NB4 (cell line): ENCODE measurements at places on chromosomes 2 and 18.

GRCh38 chr18:48922226-48922800, 28.5 kb downstream of the SMAD7 start:
- DNase-seq, result no peak

GRCh38 chr2:11502740-11503292, 31.0 kb upstream of the GREB1 start:
- DNase-seq, result no peak

DNA sequence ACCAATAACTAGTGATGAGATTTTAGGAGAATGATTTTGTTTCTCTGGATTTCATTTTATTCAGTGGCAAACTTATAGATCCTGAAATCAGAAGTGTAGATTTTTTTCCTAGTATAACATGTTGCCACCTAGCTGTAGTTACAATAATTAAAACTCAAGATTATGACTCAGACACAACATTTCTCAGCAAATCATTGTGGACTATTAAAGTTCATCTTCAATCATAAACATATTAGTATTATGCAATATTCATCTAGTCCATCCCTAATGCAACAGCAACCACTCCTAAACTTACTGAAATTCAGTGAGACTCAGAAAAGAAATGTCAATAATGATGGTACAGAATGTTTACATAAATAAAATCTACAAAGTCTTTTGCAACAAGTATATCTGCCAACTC, 51.3 kb downstream of the USP34 start:
- DNase-seq, result no peak

DNA sequence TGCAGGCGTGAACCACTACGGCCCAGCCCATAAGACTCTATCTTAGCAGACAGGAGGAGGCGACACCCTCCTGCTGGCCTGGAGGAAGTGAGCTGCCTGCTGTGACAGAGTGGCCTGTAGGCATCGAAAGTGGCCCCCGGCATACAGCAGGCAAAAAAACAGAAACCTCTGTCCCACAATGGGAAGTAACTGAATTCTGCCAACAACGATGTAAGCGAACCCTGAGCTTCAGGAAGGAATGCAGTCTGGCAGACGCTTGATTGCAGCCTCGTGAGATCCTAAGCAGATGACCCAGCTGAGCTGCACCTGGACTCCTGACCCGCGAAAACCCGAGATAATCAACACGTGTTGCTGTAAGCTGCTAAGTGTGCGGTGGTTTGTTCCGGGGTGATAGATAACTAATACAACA, 13.6 kb downstream of the MRO start:
- peak; percentile 29 for DNase-seq

DNA sequence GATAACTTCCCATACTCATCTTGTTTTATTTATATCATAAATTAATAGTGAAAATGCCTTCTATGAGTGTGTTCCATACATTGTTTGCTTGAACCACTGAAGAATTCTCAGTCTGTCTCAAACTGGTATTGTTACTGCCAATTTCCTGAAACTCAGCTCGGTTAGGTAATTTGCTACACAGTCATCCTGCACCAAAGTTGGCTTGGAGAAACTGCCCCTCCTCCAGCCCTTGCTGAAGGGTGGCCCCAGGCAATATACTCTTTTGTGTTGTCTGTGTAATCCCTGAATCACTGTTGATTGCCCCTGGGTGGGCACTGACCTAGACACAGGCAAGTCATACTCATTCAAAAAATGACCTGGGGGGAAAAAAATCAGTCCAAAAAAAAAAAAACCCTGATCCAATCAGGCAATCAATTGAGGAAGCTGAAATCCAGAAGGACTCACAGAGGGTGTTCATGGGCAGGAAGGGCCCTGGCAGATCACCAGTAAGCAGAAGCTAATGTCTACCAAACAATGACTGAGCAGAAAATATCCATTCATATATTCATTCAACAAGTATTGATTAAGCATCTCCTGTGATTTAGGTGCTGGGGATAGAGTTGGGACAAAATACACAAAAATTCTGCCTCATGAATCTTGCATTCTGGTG, 3.8 kb upstream of the SESTD1 start:
- peak; percentile 18 for DNase-seq

- peak; percentile 60 for DNase-seq
Measured at GRCh38 chr2:98507891-98508708, 63.4 kb downstream of the INPP4A start.

DNA sequence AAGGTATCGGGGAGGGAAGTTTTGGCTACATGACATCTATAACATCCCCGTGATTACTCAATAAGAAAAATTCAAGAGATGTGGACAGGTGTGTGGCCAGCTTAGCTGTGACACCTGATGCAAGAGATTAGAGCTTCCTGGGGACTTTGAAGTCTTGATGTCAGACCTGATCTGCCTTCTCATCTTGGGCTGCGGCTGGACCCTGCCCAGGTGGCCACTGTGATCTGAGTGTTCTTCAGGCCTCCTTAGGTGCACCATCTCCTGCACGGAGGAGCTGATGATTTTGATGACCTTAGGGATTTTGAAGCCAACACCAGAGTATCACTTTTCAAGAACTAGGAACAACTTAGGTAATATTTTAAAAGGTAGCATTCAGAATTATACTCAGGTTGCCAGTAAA, 113.5 kb downstream of the FEZ2 start:
- no peak for DNase-seq

- DNase-seq, result no peak
Measured at GRCh38 chr2:82314836-82315472, 2010.4 kb upstream of the LRRTM1 start.

- peak; percentile 68 for DNase-seq
Measured at GRCh38 chr2:169221745-169222369, 140.5 kb downstream of the LRP2 start.

- peak; percentile 44 for DNase-seq
Measured at GRCh38 chr18:5975111-5976002, 80.0 kb upstream of the TMEM200C start.

- DNase-seq, result no peak
Measured at GRCh38 chr2:155689791-155690190, 642.7 kb downstream of the NR4A2 start.

GRCh38 chr18:24552218-24552617, 91.8 kb downstream of the HRH4 start:
- DNase-seq, result no peak

- DNase-seq, result no peak
Measured at GRCh38 chr2:215812966-215813365, 200.4 kb downstream of the MREG start.
